ENCODE measurements at places on chromosomes 12 and 14.
A peak's percentile ranks its signal among the peaks of the same experiment; 100 is the strongest.

DNA sequence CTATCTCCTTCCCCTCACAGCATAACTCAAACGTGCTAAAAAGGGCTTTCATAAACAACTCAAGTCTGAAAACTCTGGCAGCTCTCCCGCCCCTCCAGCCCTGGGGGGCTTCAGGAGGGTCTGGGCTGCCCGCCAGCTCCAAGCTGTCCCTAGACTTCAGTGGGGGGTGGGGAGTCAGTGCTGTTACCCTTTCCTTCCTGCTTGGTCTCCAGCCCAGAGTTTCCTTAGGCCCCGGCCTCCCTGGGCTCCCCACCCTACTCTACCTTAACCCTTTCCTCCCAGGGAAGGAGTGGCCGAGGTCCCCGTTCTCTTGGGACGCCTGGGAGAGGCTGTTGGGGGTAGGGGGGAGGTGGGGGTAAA lies 530 bp upstream of the NYNRIN start:
- peak; percentile 42 for DNase-seq

DNA sequence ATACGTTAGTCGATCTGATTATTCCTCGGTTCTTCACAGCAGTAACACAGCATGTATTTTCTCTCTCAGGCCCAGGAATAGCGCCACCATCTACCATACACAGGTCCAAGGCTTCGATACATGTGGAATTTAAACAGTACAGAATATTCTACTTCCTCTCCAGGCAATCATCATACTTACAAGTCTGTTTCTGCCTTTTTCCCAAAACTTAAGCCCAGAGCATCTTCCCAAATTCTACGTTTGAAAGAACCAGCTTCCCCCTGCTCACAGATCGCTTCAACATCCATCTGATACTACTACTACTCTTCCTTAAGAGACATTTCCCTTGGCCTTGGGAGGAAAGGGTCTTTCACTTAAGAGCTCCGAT lies 626 bp downstream of the TXNDC16 start:
- DNase-seq = peak; percentile 17

DNA sequence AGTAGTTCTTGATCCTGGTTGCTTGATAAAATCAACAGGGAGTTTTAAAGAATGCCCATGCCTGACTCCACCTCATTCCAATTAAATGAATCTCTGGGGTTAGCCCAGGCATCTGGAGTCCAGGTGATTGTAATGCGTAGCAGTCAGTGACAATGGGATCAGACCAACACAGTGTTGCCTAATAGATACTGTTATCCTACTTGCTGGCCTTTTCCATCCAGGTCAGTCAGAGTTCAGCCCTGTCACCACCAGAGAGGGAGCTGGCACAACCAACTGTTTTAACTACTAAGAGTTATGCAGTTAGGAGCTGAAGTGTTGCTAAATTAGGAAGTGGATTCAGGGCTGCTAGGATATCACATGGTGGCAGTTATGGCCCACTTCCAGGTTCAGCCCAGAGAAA lies 107.1 kb downstream of the GPR135 start:
- DNase-seq = no peak

DNA sequence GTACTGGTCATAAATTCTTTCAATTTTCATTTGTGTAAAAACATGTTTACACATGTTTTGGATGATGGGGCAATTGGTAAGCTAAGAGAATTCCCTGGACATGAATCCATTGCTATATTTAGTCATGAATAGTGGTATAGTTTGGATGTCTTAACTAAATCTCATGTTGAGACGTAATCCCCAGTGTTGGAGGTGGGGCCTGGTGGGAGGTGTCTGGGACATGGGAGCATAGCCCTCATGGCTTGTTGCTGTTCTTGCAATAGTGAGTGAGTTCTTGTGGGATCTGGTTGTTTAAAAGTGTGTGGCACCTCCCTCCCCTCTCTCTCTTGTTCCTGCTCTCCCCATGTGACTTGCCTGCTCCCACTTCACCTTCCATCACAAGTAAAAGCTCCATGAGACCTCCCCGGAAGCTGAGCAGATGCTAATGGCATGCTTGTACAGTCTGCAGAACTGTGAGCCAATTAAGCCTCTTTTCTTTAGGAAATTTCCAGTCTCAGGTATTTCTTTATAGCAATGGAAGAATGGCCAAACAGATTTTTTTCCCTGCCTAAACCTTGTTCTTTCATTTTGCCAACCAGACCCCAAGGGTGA lies 33.6 kb downstream of the CTSG start:
- no peak for DNase-seq

GRCh38 chr14:89377544-89377943 lies 39.5 kb downstream of the FOXN3 start:
- DNase-seq = no peak

- DNase-seq = no peak
Measured at GRCh38 chr12:10186299-10186698, 7.5 kb downstream of the TMEM52B start.

GRCh38 chr12:32303174-32303549 lies 96.2 kb upstream of the FGD4 start:
- DNase-seq = no peak

DNA sequence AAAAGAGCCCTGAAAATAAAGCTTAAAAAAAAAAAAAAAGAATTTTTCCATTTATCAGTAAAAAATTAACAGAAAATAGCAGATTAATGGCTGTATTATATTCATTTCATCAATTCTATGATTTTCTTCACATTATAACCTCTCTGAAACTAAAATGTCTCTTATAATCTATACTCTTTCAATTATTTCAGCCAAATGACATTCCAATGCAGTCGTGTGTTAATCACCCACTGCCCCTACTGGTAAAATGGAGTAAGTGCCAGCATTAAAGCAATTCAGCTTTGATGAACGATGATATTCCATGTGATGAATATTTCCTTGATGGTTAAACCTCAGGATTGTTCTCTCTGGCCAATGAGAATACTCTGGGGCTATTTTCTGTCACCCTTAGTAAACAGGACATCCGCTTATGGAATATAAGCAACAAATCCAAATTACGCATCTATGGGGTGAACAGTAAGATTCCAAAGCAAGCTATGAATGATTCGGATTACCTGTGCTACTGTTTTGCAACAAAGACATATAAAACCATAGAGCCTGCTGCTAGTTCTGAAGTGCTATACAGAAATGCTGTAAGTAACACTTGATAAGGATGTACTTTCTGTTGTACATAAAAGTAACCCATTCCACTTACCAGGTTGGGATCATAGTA lies 20.3 kb upstream of the SYCP3 start:
- no peak for DNase-seq

DNA sequence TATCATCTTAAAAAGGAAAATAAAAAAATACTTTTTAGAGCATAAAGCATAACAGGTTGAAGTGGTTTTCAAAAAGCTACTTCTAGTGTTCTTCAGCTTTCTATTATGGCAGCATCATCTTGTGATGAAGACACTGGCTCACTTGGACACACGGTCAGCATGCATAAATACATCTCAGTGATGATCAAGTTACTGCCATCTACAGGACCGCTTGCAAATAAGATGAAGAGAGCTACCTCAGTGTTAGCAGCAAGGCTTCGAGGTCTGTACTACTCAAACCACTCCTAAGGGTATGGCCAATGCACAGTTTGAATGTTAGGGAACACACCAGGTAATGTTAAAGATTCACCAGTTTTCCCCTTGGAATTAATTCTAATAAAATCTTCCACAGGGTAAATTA lies 58.8 kb downstream of the GALC start:
- no peak for DNase-seq

DNA sequence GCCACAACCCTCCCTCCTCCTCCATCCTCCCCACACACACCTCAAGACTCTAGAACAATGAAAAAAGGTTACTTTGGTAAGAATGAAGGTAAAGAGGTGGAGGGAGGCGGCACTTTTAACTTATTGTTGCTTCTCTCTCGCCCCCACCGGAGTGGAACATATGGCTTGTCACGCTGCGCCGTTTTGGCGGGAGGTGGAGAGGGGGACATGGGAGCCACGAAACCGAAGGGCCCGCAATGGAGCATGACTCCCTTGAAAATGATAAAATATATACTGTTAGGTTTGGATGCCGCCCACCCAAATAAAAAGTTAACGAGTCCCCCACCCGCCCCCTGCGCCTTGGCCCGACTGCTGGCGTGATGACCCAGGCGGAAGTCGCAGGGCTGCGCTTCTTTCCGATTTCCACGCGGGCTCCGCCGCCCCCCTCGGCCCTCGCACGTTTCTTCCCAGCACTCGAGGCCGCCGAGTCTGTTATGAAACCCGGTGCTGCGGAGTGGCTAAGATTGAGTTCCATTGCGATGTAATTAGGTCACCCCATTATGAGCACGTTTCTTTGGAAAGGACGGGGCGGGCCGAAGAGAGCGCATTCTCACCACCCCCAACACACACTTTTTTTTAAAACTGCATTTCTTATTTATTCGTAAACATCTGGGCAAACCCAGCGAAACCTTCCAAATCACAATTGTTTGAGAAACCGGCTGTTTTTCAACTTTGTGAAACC lies 1.4 kb upstream of the ZFP36L1 start:
- DNase-seq = no peak

DNA sequence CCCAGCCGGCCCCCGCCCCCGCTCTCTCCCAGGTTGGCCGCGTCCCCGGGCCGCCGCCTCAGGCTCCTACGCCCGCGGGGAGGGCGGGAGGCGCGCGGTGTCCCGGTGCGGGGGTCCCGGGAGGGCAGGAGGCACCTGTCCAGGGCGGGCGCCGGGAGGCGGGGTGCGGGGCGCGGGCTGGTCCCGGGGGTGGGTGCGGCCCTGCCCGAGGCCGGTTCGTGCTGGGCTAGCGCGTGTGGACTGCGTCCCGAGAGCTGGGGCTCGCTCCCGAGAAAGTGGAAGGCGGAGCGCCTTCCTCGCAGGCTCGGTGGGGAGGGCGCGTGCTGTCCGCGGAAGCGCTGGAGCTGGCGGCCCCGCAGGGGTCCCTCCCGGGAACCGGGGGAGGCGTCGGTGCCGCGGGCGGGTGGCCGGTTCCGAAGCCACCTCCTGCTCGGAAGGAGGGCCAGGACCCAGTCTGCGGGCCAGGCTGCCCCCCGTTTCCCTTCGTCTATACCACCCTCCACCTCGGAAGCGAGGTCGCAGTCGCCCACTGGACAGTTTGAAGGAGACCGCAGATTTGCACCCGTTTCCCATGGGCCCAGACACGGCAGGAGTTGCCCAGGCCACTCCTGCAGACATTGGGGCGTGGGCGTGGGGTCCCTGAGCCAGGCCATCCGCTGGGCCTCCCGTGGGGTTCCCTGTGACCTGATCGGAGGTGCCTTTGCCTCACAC lies 636 bp downstream of the ZFYVE21 start:
- no peak for DNase-seq

DNA sequence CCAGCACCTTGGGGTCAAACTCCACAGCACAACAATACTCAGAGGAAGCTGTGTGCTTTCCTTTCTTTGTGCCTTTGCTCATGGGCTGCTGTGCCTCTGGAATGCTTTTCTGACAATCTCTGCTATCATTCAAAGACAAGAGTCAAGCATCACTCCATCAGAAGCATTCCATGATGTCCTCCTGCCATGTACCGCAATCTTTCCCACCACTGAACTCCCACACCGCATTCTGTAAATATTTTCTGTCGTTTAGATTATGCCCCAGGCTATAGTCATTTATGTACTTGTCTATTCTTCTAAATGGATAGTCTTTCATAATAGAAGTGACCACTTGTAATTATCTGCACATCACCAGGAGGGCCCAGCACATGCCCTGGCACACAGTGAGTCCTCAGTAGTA lies 327.8 kb downstream of the PDZRN4 start:
- DNase-seq = no peak

DNA sequence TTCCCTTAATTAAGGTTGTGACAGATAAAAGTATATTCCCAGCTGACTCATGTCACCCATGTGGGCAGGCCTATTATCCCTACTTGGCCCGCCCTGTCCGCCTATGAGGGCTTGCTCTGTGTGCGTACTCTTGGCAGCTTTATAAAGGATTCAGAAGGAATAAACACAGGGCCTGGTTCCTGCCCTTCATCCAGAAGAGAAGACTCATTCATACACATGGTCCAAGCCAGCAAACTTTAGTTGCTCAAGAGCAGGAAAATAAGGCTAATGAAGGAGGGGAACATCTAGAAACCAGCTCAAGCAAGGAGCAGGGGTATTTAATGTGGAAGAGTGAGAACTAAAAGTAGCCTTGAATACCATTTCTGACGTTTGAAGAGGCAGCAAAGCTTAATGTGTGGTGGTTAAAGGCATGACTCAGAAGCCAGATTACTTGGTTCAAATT lies 141.9 kb downstream of the CRADD start:
- DNase-seq = no peak

- DNase-seq = no peak
Measured at GRCh38 chr12:97061171-97061570, 154.1 kb downstream of the NEDD1 start.

- DNase-seq = no peak
Measured at GRCh38 chr12:13133886-13134285, 30.4 kb upstream of the GSG1 start.

DNA sequence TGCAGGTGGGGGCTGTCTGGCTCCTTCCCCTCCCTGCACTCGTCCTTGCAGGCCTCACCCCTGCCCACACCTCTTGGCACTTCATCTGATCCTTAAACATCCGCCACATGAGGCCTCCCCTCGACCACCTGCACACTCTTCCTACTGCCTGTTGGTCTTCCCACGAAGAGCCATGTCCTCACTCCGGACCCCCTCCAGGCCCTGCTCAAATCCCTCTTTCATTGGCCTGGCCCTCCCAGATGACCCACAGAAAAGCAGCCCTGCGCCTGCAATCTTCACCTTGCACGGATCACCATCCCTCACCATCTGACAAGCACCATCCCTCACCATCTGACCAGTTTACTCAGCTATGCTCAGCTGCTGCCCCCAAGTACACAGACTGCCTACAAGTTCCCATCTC lies 193.6 kb downstream of the BCL11B start:
- DNase-seq = no peak

DNA sequence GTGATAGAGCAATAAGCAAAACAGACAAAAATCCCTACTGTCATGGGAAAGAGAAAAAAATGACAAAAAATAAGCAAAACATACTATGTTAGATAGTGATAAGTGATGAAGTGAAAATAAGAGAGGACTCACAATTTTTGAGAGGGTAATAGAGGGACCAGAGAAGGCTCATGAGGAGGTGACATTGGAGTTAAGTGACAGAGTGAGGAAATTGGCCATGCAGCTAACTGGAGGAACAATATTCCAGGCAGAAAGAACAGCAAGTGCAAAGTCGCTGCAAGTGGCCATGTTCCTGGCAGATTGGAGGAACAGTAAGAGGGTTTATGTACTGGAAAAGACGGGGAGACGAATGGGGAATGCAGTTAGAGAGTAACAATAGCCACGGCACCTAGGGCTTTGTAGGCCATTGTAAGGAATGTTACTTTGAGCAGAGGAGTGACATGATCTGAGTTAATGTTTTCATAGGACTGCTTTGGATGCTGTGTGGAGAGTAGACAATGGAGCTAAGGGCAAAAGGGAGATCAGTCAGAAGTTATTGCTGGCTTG lies 1.4 kb upstream of the SAV1 start:
- peak; percentile 27 for DNase-seq

DNA sequence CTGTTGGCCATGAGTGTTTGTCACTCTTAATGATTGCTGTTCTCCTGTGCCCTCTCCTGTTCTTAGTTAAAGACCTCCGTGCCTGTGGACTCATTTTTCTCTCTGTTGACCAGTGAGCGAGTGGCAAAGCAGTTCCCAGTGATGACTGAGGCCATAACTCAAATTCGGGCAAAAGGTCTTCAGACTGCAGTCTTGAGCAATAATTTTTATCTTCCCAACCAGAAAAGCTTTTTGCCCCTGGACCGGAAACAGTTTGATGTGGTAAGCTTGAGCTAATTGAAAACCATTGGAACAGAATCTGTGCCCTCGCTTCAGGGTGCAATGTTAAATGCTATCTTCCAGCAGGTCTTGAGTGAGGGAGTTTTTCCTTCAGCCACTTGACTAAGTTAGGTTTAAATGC lies 19.8 kb downstream of the ACAD10 start:
- DNase-seq = no peak

Measured in neuronal stem cell (in vitro differentiated cells).